ENCODE measurements at places on chromosomes 16 and 17.

DNA sequence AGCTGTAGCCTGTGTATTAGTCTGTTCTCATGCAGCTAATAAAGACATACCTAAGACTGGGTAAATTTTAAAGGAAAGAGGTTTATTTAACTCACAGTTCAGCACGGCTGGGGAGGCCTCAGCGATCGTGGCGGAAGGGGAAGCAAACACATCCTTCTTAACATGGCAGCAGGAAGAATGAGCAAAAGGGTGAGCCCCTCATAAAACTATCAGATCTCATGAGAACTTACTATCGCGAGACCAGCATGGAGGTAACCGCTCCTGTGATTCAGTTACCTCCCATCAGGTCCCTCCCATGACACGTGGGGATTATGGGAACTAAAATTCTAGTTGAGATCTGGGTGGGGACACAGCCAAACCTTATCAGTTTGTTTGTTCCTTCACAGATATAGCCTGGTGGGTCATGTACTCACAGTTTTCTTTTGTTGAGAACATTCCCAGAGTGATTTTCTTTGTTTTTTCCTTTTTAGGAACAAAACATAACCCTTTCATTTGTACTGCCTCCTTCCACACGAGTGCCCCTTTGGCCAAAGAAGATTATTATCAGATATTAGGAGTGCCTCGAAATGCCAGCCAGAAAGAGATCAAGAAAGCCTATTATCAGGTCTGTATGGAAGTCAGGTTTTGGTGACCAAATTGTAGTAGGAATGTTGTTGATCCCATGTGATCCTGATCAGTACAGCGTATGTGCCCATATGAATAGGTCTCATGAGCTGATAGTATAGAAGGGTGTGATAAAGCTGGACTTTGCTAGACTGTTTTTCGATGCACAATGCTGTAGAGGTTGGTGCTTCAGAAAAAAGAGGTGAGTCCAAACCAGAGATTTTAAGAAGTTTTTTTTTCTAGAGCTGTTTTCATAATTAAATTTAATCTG, 8.5 kb downstream of the DNAJA3 start:
- no peak for DNase-seq

GRCh38 chr17:42010898-42011516, 6.2 kb downstream of the DNAJC7 start:
- DNase-seq: no peak

GRCh38 chr16:82263521-82264143, 93.6 kb upstream of the MPHOSPH6 start:
- DNase-seq: peak; percentile 22

DNA sequence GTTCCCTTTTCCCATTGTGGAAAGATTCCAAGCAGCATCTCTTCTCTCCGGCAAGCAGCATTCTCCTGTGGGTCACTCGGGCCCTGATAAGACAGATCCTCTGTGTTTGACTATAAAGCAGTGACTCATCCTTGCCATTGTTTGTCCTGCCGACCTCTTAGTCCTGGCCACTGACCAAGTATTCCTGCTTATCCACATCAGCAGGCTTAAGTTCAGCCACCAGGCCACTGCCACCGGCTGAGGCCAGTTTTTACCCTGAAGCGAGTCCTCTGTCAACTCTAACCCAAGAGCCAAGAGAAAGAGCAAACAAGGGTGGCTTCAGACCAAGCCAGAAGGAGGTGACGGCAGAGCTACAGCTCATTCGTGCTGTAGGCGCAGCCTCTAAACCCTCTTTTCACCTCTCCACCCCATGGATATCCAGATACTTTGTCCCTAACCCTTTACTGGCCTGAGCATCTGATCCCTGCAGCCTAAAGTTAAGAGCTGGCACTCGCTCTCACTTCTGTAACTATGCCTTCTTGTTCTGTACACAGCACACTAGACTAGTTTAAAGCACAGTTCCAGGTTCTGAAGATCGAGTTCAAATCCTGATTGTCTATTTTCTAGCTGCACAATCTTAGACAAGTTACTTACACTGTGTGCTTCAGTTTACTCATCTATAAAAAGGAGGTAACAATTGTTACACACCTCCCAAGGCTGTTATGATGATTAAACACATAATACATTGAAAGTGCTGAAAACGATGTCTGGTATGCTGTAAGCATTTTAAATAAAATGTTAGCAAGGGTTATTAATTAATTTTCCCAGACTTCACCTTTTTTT, 31.0 kb downstream of the SOX9 start:
- no peak for DNase-seq

GRCh38 chr17:2351269-2351668, 14.0 kb downstream of the SGSM2 start:
- no peak for DNase-seq

DNA sequence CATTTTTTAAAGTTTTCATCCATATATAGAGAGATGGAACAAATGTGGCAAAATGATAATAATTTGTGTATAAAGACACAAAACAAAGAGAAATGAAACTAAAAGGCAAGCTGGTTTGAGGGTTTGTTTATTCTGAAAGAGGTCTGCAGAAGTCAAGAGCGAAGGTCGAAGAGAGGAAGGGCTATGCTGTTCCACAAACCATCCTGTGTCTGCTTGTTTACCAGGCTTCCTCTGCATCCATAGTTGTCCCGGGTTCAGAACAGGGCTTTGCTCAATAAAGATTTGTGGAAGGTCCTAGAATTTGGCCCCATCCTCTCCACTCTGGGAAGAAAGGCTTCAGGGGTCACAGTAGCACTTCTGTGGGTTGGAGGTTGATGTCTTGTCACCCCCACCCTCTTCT, 2.4 kb upstream of the MARVELD3 start:
- DNase-seq: no peak

- DNase-seq: no peak
These were observed 4.2 kb downstream of the LDAF1 start for GRCh38 chr16:21162661-21163151.

All from T-helper 17 cell (primary cell).